ENCODE measurements at places on chromosomes 5 and 9.

DNA sequence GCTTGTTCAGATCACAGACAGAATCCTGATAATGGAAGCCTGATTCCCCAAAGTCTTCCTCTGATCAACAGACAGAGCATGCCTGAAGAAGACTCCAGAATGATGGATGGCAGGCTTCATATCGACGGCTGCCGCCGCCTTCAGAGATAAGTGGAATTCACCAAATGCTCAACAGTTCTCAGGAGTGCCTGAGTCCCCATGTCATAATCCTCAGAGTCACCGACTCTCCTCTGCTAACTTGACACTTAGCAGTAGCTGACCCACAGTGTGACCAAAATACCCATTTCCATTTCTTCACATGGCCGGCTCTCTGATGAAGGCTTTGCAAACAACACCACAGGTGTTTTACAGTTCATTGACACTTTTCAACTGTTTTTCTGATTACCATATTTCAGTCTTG lies 58.7 kb downstream of the PRDM6 start:
- DNase-seq: no peak

GRCh38 chr5:81904166-81904565 lies 67.7 kb upstream of the ATG10 start:
- DNase-seq: no peak

DNA sequence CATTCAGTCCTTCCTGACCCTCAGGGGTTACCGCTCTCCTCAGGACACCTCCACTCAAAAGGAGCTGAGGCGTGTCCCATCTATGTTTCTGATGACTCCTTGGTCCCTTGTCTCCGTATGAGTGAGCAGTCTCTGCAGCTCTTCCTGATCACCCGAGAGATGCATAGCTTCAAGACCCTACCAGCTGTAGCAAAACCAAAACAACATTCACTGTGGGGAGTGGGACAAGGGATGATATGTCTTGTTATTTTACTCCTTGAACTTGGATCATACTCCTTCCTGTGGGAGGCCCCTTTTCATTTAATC lies 14.4 kb downstream of the GLDC start:
- DNase-seq: no peak

DNA sequence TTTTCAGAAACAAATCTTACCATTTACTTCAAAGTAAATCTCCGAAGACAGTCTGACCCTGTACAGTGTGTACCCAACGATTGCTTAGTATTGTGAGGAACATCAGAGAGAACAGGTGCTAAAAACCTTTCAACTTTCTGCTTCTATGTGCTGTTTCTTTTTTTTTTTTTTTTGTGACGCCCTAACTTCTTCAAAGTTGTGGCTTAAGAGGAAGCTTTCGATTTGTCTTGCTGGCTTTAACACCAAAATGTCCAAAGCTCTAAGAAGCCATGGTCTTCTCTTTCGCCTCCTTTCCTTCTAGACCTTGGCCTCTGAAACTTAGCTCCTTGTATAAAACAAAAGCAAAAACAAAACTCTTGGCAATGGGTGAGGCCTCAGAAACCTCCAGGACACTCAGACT lies 1.2 kb downstream of the TNFSF8 start:
- DNase-seq: no peak

DNA sequence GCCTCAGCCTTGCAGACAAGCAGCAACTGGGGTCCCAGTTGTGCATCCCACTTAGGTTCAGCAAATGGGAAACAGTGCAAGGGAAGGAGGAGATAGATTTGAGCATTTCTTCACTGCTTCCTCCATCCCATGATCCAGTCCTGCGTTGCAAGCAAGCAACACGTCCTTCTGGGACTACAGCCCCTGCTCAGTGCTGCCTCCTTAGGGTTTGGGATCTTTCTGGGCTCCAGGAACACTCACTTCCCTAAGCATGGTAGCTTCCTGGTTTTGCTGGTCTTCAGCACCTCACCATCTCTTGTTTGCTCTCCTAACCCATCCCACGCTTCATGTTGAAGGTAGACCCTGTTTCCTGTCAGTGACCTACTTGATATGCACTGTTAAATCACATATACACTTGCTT lies 444.7 kb downstream of the MED10 start:
- no peak for DNase-seq
